ENCODE measurements at places on chromosomes 6 and 20. TPM values are rescaled to one million over a fixed set of nuclear protein-coding genes. Genes with fewer than 3 reads are reported as not detected.

DNA sequence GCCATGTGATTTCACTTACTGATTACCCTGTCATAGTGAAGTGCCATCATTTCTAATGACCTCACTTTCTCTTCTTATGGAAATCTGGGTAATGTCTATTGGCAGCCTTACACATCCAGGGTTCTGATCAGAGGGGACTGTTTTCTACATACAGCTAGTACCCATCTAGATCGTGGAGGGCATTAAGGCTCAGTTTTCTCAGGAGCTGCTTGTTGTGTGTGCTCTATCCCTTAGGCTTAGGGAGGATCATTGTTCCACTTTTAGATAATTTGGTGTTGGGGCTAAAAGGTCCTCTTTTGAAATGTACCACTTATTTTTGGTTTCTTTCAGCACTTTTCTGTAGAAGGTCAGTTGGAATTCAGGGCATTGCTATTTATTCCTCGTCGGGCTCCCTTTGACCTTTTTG, 3.8 kb downstream of the HSP90AB1 start:
- DNase-seq, result no peak

- DNase-seq, result no peak
These were observed 22.7 kb downstream of the MCM8 start for GRCh38 chr20:5973172-5973571.

- DNase-seq, result no peak
These were observed 2.6 kb downstream of the DUSP22 start for GRCh38 chr6:294656-295565.

DNA sequence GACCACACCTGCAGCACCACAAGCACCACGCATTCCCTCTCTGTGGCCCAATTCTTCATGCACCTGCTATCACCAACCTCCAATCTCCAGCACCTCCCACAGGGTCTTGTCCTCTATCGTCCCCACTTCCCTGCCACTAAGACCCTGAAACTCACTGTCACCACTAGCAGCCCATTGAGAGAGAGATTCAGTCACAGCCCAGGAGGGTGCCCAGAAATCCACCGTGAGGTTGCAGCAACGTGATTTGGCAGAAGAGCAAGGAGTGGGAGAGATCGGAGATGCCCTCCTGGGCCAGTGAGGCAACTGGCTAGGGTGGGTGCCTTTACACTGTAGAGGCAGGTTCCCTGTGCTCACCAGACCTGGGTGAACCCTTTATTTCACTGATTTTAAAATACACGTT, 90.1 kb downstream of the ANKRD60 start:
- DNase-seq, result no peak

DNA sequence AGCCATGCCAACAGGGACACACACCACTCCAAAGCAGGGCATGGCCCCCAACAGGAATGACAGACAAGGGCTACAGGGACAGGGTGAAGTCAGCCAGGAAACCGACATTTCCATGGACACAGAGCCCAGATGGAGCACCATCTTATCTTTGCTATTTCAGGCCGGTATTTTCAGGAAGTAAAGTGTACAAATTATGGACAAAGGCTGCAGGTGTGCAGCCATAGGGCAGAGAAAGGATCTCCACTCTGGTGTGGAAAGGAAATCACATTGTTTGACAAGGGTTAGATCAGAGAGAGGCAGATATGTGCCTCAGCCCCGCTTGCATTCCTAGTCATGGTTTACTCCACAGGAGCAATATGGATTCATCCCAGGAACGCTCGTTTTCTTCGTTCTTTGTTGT, 81.7 kb upstream of the SLC22A23 start:
- no peak for DNase-seq

Gene C2
- 0.13 TPM for total RNA-seq

Gene CTAGE9
- total RNA-seq, result not detected
